ENCODE measurements at places on chromosomes 11 and 22.

- DNase-seq = no peak
These were observed 97.2 kb downstream of the GRIK4 start for GRCh38 chr11:120608760-120609211.

- peak; percentile 56 for DNase-seq
These were observed 132.7 kb upstream of the RCN1 start for GRCh38 chr11:31958076-31958735.

DNA sequence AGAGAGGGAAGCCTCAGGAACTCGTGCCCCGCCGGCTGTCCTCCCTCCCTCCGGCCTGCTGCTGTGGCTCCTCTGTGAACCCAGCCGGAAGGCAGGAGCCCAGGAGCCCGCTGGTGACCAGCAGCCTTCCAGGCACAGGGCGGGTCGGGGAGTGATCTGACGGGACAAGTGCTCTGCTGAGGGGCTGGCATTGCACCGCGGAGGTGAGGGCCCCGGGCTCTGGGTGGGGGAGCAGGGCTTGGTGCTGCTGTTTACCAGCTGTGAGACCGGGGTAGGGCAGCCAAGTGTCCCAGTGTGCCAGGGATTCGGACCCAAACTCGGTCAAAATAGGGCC, 53.3 kb downstream of the FLRT1 start:
- no peak for DNase-seq

GRCh38 chr11:95688501-95689222, 100.9 kb downstream of the FAM76B start:
- no peak for DNase-seq

DNA sequence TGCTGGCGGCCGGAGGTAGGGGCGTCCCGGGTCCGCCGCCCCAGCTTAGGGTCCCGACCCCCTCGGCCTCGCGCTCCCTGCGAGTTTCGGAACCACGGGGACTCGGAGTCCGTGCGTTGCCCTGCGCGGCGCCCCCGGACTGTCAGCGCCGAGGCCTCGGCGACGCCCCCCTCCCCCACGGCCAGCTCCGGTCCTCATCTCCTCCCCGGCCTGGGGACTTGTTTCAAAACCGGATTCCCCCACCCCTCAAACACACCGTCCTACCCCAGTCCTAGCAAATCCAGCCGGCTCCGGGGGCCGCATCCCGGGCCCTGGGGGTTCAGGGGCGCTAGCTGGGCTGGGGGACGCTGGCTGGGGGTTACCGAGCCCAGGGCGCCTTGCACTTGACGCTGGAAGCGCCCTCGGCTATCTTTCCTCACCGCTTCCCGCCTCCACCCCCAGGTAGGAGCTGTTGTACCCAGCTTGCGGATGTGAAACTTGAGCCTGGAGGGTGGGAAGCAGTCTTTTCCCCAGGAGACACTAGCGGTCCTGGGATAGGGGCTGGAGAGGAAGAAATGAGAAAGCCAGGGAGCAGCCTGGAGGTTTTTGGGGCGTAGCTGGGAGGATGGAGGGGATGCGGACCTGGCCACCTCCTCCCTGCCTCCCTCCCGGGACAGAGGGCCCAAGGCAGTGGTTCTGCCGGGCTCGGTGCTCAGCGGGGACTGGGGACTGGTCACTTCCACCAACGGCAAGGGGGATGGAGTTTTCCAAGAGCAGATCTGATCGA, 550 bp downstream of the FBLN1 start:
- peak; percentile 20 for DNase-seq

- DNase-seq = peak; percentile 79
These were observed 840 bp downstream of the GRAMD1B start for GRCh38 chr11:123430721-123431497.

DNA sequence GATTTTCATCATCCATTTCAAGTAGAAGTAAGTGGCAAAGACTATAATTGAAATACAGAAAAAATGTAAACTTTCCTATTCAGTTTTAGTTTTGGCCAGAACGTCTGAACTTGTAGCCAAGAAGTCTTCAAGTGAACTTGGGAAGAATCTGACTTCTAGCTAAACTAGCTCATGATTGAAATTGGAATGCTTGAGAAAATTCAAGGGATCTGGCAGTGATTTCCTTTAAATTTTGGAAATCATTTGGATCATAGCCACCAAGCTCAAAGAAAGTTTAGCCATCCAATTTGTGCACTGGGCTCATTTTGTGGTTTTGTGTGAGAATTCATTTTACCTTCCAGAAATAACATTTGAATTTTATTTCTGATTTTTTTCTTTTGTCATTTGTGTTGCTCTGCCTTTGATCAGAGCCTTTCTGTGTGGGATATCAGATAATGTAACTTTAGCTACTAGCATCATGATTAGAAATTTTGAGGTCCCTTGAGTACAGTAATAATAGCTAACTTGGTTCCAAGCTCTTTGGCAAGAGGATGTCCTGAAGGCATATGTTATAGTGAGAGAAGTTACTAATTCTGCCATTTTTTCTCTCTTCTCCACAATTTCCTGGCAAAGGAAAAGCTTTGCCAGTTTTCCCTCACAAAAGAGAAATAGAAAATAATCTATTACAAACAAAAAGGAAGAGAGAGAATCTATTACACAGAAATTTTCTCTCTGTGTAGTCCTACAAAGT, 2123.7 kb upstream of the RAG2 start:
- DNase-seq = no peak

DNA sequence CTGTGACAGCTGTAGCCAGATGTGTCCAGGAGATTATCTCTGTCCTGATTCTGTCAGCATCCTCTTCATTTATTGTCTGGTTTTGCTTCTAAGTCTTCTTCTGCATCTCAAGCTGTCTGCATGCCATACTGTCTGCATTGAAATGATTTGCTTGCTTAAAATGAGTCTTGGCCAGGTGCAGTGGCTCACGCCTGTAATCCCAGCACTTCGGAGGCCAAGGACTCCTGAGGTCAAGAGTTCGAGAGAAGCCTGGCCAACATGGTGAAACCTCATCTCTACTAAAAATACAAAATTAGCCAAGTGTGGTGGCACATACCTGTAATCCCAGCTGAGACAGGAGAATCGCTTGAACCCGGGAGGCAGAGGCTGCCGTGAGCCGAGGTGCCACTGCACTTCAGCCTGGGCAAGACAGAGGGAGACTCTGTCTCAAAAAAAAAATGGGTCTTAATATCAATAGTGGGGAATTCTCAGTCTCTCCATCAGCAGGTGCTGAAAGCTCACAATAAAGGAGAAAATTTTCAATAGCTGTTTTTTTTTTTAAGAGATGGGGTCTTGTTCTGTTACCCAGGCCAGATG, 39.2 kb upstream of the AMPD3 start:
- no peak for DNase-seq

GRCh38 chr11:69301455-69302401, 7.8 kb downstream of the MYEOV start:
- DNase-seq = peak; percentile 98

DNA sequence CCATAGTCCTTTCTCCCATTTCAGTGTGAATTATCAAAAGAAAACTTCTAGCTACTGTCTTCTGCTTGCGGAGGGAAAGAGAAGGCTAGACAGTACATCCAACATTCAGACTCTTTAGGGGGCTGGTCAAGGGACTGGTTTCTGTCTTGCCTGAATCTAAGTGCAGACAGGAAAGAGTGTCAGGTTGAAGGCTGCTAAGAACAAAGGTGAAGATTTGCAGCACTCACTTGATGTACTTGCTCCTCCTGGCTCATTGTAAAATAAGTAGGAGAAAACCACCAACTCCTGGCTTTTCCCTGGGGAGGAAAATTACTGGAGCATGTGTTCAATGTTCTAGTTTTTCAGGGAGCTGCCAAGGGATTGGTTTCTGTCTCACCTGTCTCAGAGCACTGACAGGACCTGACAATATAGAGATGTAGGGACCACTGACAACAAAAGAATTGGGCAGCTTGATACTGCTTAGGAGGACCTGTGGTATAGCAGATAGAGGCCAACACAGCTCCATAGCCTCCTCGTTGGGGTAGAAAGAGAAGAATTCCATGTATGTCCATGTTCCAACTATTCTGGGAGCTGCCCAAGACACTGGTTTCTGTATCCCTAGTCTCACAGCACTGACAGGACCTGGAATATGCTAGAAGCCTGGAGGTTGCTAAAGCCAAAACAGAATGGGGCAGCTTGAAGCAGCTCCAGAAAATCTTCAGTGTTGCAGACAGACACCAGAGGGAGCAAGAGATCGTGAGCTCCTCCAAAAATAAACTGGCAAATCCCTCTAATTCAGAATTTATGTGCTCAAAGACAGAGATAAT, 39.7 kb upstream of the MMP12 start:
- peak; percentile 49 for DNase-seq

DNA sequence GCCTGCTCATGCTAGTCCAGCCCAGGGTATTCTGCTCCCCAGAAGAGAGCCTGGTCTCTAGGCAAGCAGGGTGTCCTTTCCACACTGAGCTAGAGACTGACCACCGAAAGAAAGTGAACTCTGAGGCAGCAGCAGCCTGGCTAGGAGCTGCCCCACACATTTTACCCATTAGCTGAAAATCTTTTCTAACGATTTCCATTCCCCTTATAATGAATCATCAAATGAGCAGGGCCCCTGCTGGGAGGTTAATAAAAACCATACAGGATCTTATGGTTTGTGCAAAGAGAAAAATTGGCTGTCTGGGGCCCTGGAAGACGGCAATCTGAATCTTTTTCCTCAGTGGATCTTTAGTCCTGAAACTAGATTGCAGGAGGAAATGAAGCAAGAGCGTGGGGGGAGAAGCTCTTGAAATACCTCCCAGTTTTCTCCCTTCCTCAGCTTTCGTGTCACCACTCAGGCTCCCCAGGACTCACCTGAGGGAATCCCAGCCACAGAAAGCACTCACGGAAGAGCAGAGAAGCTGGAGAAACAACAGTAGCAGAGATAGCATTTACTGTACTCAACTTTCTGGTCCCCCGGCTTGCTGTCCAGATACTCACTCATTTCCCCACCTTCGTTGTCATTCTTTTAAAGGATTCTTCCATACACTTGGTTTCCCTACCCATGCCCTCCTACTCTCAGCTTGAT, 74.7 kb upstream of the CD44 start:
- DNase-seq = peak; percentile 79

DNA sequence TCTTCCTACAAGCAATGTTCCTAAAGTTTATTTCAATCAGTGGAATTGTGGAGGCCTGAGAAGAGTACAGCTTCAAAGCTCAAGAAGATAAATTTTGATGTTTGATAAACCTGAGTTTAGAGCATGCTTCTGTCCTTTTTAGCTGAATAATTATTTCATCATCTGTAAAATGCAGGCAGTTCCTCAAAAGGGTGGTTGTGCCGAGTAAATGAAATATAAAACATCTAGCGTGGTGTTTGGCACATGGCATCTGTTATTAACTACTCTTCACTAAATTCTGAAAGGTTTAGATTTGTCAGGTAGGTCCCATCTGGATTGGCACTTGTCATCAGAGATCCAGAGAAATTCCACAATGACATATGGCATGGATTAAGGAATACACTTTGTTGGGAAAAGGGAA, 155.1 kb downstream of the DDX10 start:
- DNase-seq = no peak

DNA sequence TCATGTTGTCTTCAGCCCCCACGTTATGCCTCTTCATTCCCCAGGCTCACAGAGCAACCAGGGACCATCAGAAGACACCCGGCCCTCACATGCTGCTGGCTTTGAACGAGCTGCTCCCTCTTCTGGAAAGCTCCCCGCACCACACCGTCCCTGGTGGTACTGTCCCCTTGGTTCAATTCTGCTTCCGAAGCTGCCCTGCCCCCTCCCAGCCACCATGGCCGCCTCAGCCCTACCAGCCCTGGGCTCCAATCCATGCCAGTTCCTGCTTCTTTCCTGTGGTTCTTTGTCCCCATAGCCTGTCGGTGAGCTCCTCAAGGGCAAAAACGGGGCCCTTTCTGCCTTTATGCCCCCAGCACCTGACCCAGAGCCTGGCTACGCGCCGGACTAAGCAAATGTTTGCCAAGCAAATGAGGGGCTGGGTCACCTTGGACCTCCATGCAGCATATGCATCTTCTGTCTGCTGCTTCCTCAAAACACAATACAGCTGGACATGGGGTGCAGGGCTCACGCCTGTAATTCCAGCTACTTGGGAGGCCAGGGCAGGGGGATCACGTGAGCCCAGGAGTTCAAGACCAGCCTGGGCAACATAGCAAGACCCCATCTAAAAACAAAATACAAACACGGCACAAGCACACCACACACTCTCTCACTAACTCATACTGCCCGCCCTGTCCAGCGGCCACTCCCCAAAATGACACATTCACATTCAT, 21.3 kb downstream of the TNKS1BP1 start:
- no peak for DNase-seq

GRCh38 chr22:34502821-34503220, 563.1 kb upstream of the ISX start:
- DNase-seq = no peak

GRCh38 chr11:134235399-134235798, 10.9 kb downstream of the VPS26B start:
- DNase-seq = no peak

DNA sequence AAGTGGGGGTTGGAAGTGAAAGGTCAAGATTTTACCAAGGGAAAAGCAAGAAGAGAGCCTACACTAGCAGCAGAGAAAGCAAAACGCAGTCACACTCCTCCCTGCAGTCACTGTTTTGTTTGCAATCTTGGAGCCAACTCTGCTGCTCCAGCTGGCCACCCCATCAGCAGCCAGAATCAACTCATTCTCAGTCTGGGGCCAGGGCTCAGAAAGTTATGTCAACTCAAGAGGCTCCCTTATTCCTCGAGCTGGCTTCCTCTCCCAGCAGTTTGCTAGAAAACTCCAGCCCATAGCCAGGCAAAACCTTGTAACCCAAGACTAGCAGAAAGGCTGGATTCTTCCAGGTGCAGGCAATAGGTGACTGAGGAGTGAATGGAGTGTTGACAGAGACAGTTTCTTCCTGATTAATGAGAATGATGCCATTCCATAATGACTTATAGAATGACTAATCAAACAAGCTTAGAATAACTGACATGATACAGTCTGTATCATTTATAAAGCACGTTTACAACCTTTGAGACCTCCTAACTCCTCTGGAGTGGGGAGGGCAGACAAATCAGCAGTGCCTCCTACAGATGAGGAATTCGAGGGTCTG, 53.4 kb downstream of the P4HA3 start:
- no peak for DNase-seq

- DNase-seq = no peak
These were observed 25.8 kb downstream of the ZC3H7B start for GRCh38 chr22:41327124-41327523.

DNA sequence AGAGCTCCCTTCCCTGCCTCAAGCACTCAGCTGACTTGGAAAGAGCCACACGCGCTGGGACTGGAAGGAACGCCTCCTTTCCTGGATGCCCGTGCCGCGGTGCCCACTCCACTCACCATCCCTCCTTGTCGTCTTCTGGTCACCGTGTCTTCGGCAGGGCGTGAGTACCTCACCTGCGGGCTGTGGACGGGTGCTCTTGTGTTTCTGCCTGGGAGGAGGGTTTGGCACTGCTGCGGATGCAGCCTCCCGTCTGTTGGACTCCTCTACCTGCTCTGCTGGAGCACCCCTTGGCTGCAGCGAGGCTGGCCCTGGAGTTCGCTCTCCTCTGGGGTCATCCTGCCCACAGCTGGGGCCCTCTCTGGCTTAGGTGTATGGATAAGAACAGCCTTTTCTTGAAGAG, 612.7 kb downstream of the BRD1 start:
- DNase-seq = no peak
